ENCODE measurements at places on chromosomes 7 and 10.
A peak's percentile ranks its signal among the peaks of the same experiment; 100 is the strongest.

DNA sequence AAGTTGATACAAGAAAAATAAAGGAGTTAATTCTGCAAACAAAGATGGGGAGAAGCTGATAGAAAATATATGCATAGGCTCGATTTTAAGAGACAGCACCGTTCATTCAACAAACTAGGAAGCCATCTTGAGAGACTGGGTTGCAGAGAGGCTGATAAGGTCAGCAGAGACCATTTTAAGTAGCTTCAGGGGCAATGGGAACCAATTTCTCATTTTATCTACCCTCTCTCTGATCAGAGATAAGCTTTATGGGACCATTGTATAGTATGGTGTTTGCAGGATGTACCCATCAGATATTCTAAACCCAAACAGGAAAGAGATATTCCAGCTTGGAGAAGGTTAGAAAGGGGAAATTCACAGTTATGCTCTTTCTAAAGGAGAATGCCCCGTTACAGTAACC, 499.5 kb downstream of the SORCS3 start:
- no peak for DNase-seq

DNA sequence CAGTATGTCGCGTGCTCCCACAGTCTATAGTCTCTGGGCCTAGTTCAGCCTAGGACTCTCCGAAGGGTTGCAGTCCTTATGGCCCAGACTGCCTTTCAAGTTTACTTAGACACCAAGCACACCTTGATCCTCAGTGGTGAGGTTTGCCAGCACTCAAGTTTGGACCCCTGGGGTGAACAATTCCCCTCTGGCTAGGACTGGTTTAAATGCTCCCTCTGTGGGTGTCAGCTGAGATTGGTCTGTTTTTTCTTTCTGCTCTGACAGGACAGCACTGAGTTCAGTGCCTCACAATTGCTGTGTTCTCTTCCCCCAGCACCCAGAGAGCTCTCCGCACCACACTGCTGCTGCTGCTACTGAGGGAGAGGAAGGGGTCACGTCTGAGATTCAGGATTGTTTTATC, 31.9 kb upstream of the AGR3 start:
- no peak for DNase-seq

- DNase-seq, result peak; percentile 73
Observed at GRCh38 chr7:100799037-100799896, 28.1 kb downstream of the EPHB4 start.

GRCh38 chr10:113301342-113301984, 251.4 kb upstream of the HABP2 start:
- DNase-seq, result peak; percentile 7

DNA sequence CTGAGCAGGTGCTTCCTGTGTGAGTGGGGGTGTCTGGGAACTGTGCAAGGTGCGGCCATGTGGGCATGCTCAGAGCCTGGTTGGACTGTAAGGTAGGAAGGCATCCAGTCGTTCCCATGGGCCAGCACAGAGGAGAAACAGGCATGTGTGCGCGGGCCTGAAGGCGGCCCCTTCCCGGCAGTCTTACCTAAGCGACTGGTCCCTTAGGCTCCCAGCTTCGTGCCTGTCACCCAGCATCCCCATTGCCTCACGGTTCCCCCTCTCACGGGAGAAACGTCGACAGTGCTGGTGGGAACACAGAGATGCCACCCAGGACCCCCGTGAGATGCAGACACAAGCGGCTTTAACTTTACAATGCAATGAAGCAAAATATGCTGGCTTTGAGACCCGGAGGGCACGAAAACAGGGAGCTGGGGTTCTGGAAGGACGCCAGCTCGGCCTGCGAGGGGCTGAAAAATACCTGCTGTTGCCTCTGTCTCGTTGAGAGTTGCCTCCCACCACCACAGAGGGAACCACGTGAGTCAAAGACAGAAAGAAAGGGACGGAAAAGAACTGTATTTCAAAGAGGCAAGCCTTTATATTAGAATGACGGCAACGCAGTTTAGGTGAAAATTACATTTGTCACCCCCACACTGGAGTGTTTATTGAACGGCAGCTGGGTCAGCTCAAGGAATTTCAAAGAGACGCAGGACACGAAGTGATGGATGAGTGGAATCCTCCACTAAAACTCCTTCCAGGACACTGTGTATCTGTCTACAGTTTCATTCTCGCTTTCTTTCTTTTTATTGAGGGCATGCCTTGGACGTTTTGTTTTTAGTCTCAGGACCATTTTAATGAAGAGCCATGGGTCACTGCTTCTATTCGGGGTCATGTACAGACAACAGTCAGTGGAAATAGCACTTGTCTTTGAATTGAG, 128.4 kb downstream of the DNAJB6 start:
- DNase-seq, result no peak

- peak; percentile 5 for DNase-seq
Observed at GRCh38 chr7:13778967-13779366, 210.5 kb downstream of the ETV1 start.

DNA sequence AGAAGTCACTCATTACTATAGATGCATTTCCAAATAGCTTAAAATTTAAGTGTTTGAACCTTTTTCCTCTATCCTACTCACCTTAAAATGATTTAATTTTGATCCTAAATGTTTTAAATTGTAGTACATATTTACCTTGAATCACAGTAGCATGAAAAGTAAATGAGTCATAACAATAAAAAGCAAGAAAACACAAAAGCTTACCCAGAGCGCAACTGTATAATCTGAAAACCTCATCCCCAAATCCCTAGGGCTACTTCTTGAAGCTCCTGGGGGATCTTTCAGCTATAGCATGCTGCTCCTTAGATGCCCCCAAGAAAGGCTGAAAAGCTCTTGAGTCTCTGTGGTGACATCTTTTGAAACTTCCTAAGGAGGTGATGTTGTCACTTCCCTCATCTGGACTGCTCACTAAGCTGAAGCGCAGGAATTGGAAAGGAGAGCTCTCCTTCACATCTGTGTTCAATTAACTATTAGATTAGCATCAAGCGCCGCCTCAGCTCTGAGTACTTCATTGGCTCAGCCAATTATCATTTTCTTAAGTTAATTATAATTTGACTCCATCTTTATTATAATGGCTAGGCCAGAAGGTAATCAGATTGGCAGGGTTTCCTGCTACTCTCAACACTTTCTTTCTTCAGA, 60.2 kb downstream of the SEMA3E start:
- DNase-seq, result no peak

DNA sequence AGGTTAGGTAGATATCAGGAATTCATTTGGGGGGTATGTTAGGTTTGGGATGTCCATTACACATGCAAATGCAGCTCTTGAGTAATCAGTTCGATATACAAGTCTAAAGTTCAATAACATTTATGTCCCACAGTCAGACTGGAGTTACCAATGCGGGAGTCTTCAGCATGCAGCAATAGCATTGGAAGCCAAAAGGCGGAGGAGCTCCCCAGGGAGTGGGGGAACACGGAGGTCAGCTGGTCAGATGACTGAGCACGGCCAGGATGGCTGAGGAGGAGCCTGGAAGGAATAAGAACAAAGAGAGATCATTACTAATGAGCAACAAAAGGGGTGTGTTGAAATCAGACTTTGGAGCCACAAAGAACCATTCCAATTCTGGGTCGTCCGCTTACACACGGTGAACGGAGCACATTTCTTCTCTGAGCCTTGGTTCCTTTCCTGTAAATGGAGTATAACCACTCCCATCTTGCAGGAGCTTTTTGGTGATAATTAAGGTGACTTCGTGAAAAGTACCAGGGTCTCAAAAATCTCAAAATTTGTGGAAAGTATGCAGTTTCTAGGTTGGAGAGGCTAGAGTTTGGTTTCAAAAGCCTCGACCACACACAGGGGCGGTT, 478 bp upstream of the ZNF22 start:
- DNase-seq, result no peak

GRCh38 chr7:6299774-6300173, 27.4 kb upstream of the CYTH3 start:
- DNase-seq, result no peak

GRCh38 chr7:24652251-24652939, 79.1 kb downstream of the PALS2 start:
- no peak for DNase-seq

GRCh38 chr10:123926401-123927264, 35.0 kb upstream of the CPXM2 start:
- DNase-seq, result peak; percentile 16

GRCh38 chr7:47465191-47465590, 116.7 kb downstream of the TNS3 start:
- no peak for DNase-seq

DNA sequence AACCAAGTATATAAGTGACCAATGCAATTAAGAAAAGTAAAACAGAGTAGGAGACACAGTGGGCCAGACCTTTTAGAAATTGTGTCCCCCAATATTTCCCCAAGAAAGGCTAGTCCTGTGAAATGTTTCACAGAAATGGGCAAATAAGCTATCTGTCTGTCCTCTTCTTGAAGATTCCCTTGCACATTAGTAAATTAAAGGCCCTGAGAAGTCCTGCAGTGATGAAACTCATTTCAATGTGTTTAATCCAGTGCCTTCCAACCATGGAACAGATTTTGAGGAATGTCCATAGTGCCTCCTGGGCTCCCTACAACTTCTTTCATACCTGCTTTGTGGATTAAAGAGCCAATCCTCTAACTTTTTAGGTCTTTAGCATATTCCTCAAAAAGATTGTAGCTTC, 11.2 kb upstream of the EEPD1 start:
- DNase-seq, result no peak

All from stimulated activated CD4-positive, alpha-beta T cell treated with anti-CD3 and anti-CD28 coated beads, Interleukin-15, amount 100 ng/mL, for 24 hours (primary cell).